ENCODE measurements at places on chromosomes 12 and 14. TPM values are rescaled to one million over a fixed set of nuclear protein-coding genes. Genes with fewer than 3 reads are reported as not detected.

TMEM233 gene
- total RNA-seq, result 2.2 TPM

GRCh38 chr12:47909839-47910465 lies 5.2 kb upstream of the VDR start:
- no peak for DNase-seq

DNA sequence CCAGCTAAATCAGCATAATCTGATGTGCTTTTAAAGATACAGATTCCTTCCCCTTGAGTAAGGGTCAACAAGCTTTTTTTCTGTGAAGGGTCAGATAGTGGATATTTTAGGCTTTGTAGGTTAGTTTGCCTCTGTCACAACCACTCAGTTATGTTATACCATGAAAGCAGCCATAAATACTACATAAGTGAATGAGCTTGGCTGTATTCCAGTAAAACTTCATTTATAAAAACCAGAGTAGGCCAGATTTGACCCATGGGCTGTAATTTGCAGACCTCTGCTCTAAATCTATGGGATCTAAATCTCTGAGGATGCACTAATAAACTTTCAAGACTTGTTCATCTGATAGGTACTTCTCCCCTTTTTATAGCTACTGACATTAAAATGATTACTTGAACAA lies 47.7 kb downstream of the LEMD3 start:
- no peak for DNase-seq

DHH gene
- total RNA-seq, result 1.1 TPM
